AG08396 (cell line): ENCODE measurements at places on chromosomes 13 and 19.
A peak's percentile ranks its signal among the peaks of the same experiment; 100 is the strongest.

DNA sequence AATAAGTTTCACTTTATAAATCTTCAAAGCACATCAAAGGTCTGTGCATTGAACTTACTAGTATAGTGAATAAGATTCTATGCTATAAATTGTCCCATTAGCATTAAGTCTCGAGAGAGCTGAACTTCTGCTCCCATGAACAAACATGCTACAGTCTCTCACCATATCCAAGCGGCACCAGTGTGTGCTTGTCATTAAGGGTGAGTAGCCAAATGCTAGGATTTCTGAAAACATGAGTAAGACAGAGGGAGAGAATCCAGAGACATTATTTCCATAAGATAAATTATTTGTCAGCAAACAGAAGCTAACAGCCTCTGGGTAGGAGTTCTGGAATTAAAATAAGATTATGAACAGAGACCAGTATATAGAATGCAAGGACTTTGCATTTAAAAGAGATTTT, 2882.5 kb downstream of the PCDH9 start:
- no peak for DNase-seq

GRCh38 chr19:16351133-16351809, 26.6 kb downstream of the KLF2 start:
- DNase-seq: no peak

DNA sequence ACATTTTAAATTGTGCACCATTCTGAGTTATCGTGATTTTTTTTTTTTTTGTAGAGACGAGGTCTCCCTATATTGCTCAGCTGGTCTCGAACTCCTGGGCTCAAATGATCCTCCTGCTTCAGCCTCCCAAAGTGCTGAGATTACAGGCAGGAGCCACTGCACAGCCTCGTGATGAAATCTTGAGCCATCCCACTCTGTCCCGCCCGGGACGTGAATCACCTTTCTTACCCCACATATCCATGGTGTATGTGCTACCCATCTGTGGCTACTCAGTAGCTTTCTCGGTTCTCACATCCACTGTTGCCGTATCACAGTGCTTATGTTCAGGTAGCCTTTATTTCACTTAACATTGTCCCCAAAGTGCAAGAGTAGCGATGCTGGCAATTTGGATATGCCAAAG, 26.5 kb downstream of the PAK4 start:
- DNase-seq: no peak

DNA sequence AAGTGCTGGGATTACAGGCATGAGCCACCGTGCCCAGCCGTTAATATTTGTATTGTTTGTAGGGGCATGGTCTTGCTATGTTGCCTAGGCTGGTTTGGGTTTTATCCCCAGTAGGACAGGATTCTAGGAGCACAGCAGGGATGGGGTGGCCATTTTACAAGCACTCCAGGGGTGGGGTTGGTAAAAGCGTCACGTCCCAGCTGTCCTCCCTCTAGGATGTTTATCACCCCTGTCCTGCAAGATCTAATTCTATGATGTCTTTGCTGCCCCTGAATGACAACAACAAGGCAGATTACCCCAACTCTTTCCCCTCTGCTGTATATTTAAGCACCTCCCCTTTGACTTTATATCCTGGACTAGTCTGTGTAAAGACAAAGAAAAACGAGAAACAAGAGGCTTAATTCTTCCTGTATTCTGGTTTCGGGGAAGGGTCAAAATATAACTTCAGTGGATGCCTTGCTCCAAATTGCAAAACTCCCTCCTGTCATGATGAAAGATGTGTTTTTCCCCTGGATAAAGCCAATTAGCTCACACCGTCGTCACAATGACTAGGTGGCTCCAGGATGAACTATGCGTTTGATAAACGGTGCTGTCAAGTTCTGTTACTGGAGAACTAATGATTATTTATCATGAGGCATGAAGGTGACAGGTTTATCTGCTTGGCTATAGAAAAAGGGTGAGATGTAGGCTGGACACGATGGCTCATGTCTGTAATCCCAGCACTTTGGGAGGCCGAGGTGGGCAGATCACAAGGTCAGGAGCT, 27.8 kb upstream of the OR1M1 start:
- DNase-seq: no peak

DNA sequence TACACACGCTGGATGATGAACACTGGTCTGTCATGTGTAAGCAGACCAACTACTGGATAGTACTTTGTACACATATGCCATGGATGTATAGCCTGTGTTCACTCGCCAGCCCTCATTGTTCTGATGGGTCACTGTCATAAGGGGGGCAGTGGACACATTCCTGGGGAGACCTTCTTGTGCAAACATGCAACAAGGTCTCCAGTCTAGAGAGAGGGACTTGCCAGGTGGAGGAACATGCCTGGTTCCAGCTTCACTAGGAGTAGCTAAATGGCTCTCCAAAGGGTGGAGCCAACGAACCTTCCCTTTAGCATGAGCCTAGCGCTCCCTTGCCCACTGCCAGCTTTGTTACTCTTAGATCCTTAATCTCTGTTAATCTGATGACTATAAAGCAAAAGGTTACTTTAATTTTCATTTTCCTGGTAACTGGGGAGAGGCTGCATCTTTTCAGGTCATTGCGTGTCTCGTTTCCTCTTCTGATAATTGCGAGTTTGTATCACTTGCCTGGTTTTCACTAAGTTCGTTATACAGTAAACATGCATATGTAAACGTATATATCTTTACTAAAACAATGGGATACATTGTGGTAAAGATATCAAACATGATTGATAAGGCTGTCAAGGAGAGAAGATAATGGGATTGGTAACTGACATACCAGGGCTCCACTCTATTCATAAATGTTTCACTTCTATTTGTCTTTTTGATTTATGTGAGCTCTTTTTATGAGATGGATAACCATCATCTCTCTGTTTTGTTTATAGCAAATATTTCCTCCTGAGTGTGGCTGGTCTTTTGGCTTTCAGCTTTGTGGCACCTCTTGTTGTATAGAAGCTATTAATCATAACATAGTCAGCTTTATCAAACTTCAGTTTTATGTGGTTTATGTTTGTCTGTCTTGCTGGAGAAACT, 235.2 kb upstream of the SGCG start:
- DNase-seq: no peak

- no peak for DNase-seq
Measured at GRCh38 chr13:56173346-56173745, 967.4 kb upstream of the PRR20A start.

DNA sequence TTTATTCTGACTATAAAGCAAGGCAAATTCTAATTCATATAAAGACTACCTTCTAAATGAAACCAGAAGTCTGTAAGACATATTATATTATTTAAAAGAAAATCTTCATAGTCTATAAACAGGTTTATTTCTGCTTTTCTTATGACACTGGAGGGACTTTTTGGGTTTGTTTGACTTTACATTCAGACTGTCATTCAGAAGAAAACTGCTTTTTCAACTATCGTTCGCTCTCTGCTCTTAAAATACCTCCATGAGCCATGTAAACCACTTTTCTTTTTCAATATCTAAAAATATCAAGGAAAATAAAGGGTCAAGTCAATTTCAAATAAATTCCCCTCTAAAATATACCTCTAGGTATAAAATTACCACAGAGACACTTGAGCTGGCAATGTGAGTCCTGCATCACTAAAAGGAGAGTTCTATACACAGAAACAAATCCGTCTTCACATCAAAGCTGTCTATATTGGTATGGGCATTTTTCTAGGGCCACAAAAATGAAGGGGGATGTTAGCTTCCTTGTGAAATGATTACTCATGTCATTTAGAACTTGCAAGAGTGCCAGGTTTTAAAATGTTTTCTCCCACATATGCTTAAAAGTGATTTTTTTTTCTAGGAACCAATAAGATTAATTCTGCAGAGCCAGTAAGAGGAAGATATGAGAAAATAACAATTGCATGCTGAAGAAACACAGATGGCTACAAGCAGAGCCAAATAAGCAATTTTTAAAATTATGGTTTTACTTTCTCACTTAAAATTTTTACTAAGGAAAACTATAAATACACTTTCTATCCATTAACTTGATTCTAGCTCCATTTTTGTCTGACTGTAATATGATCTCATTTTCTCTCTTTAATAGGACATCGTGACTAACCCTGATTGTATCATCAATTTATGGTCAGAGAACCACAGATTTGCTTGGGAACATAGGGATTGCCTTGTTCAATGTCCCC, 181.8 kb downstream of the TBC1D4 start:
- no peak for DNase-seq

DNA sequence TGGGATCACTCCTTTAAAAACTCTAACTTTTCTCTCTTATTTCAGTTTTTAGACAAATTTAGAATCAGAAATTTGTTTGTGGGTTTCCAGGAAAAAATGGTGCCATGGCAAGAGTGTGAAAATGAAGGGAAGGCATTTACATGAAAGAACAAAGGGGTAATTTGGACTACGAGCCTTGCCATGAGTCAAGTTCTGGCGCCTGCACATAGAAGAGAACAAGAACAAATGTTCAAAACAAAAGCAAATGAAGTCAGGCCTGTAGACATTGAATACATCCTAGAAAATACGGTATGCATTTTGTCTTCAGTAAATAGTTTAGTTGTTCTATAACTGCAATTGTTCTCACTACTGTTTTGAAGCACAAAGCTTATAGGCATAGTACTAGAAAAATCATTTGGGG, 1390.5 kb downstream of the EFNB2 start:
- no peak for DNase-seq

DNA sequence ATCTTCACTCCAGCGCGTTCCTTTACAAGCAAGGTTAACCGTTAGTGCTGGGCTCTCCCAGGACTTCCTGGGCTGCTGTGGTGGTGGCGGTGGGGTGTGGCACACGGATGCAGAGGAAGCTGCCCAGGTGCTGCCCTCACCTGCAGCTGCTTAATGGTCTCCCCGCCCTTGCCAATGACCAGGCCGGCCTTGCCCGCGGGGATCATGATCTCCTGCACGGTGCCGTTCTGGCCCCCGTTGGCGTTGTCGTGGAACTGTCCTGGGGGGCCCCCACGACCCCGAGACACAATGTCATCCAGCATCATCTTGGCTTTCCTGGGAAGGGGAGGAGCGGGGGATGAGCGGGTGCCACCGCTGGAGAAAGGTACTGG, 6.1 kb downstream of the KHSRP start:
- DNase-seq: no peak

- DNase-seq: peak; percentile 66
Measured at GRCh38 chr13:20197361-20197834, 4.7 kb upstream of the GJB2 start.

DNA sequence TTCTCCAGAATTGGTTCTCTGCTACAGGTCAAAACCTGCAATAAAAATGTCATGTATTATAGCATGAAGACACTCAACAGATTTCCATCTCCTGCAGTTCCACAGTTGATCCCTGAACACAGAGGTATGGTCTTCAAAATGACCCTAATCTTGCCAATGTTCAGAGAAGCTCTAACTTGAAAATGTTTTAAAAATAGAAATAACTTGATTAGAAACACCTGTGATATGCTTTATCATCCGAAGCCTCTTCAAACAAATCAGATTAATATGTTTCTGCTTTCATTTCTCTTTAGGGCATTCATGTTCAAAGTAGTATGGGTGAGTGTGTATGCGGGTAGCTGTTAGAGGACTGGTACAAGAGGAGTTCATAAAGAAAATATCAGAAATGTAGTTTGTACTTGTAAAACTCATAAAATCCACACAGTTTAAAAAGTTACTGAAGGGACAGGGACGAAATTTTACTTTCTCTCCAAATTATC, 60.4 kb downstream of the KCNRG start:
- DNase-seq: no peak

DNA sequence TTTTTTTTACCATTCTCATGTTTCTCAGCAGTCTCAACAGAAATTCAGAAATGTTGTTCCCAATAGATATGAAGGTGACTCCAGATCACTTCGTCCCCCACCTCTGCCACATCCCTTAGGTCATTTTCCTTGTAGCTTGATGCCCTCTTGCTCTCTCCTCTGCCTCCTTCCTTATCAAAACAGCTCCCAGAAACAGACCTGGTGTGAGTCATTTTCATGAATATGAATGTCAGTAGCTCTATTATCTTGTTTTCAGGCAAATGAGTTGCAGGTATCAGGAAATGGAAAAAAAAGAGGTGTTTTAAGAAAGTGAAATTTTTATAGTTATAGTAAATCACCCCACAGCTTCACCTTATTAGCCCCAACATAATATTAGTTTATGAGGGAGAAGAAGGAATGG, 539.3 kb downstream of the SUCLA2 start:
- DNase-seq: no peak

GRCh38 chr19:3370728-3371591, 4.6 kb downstream of the NFIC start:
- no peak for DNase-seq

DNA sequence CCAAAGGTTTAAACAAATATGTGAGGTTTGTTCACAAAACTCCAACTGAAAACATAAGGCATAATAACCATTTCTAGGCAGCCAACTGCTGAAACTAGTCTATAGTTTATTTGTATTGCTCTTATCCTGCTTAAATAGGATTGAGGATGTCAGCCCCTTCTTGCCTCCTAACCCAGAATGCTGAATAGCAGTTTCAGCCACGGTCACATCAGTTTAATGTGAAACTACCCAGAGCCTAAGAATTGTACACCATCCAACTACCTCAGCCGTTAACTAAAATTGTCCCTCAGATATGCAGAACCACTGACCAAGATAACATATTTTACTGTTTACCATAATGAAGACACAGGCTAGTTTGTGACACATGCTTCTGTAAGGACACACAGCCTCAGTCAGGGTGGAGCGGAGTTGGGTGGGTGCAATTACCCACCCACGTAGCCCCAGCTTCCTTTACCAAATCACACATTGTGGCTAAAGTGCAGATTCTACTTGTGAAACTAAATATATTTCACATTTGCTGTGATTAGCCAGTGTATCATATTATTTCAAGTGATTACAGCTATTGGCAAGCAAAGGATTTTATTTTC, 259.9 kb downstream of the EFNB2 start:
- no peak for DNase-seq

DNA sequence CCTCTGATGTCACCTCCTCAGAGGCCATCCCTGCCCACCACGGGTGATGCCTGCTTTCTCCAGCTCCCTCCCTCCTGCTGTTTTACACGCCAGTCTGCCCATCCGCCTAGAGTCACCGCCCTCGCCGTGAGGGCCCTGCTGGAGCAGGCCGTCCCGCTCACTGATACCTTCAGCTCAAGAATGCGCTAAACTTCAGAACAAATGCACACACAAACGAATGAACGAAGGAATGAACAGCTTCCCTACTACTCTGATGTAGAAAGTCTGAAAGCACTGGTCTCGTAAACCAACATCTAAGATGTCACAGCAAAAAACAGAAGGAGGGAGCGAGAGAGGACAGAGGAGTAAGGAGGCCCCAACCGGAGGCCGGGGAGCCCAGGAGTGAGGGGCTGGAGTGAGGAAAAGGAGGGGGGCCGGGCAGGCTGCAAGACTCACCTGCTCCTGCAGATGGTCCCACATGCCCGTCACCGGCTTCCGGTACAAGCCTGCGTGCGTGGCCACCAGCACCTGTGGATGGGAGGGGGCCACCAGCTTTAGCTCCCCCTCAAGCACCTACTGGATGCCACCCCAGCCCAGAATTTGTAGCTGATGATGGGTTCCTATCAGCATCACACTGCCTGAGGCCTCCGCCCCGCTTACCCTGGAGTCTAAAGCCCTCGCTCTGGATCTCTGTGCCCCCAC, 4.0 kb downstream of the PNKP start:
- no peak for DNase-seq
